ENCODE measurements at places on chromosomes 3 and 15.

DNA sequence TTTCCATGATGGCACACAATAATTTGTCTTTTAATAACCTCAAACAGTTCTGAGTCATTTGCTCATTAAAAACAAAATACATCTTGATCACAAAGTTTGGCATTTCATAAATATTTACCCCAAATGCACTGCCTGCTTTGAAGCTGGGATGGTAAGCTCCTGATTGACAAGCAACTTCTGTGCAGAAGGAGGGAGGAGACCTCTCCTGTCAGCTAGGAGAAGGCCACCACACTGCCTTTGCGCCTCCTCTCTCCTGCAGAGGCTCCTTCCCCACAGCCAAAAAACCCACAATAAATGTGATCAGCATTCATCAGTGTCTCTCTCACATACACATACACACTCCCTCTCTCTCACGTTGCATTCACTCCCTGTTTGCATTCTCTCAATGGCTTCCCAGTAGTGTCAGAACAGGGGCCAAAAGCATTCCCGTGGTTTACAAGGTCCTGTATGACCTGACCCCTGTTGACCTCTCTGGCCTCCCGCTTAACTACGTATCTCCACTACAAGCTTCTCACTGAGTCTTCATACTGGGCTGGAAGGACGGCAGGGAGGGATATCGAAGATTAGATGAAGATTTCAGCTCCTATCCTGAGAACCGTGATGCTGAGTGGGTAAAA lies 216.4 kb downstream of the FOXP1 start:
- no peak for DNase-seq

DNA sequence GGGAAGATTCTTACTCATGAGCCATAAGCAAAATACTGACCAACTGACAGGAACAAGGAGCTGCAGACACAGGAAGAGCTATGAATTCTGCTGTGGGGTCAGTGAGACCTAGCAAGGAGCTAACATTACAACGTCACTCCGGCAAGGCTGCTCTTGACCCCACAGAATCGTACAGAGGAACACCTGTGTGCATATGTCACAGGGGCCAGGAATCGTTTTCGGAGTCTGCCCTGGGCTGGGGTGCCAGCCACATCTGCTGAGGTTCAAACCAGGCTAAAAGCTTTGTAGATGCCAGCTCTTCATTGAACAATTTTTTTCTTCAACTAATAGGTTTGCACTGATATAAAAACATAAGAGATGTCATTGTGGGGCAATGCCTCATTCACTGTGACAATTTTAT lies 82.6 kb downstream of the LRRK1 start:
- no peak for DNase-seq

- no peak for DNase-seq
Observed at GRCh38 chr15:101810456-101810855, 1.5 kb upstream of the OR4F15 start.

DNA sequence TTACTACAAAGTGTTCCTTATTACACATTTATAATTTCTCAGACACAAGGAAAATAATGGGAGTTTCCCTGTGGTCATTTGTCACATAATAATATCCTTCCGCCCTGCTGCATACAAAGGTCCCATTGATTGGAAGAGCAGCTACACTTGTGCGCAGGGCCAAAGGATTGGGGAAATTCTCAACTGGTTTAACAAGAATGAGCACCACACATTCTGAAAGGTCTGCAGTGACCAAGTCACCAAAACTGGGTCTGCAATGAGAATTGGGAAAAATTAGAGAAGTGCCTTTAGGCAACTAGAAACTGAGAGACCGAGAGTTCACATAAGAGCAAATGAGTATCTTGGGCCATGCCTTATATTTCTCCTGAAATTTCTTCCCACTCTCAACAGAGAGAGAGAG lies 98.2 kb upstream of the NR2F2 start:
- no peak for DNase-seq

DNA sequence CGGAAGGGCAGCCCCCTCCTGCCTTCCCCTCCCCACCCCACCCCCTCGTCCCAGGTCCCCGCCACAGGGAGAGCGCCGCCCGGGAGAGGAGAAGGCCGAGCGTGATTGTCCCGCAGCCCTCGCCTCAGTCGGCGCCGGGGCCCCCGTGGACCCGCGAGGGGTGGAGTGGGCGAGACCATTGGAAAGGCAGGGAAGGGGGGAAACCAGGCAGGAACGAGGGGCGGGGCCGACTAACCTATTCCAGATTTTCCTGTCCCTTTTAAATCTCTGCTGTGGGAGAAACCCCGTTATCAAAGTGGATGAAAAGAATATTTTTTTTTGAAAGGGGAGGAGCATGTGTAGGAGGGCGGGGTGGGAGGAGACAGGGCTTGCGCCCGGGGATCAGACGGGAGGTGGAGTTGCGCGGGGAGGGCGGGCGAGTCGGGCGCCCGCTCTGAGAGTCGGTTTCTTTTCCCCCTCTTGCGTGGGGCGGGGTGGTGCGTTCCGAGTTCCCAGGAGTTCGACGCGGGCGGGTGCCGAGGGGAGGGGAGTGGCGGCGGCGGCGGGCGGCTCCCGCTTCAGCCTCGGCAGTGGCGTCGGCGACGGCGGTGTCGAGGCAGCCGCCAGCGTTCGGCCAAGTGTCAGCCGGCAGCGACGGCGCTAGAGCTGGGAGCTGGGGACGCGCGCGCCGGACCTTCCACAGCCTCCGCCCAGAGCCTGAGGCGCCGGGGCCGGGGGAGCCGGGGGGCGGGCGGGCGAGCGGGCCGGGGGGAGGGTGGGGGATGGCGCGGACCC lies at the start of gene NECTIN3:
TSS of gene NECTIN3 (plus strand) at position 560 of the 774 bp plus-strand sequence. CDS start at position 762, 202 bp downstream.
- DNase-seq = peak; percentile 79

GRCh38 chr15:29094711-29095110 lies 174.9 kb downstream of the NSMCE3 start:
- no peak for DNase-seq

DNA sequence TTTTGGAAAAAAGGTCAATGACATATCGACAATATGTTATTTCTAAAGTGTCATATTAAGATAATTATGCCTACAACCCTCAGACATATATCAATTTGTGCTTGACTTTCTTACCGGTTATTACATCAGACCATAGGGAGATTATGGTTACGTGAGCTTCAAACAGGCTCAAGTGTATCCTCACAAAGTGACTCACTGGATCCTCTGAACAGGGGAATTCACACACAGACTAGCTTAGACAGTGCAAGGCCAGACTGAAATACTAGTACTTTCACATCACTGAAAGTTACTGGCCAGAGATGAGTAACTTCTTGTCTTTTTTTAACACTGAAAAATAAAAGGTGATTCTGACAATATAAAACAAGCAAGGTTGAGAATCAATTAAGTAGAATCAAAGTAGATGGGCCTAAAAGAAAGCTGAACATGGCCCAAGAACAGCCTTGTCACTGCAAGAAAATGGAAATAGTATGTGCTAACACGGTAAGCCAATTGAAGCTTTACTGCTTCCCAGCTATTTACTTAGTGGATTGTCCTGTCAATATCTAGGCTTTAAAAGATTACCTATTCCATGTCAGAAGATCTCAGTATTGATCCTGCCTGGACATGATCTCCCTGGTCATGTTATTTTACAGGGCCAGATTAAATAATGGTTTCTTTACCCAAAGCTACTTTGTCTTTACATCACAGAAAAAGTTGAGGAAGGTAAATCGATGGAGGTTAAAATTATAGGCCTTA lies 848.6 kb downstream of the ROBO1 start:
- DNase-seq = no peak

GRCh38 chr3:139122221-139122581 lies 77.5 kb upstream of the PRR23C start:
- DNase-seq = no peak

DNA sequence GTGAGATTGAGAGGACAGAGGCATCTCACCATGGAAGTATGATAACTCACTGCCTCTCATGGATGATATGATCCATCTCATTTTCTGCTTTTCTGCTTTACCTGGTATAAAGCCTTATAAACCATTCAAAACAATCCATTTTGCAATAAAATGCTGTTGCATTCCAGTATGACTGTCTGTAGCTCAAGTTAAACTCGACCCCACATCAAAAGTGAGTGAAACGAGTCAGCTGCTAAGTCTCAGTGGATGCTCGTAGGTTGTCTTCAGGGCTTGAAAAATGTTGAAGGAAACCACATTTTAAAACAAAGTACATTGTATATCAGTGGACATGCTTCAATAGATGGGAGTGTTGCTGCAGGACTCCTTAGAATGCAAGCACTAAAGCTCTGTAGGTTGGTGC lies 839.0 kb downstream of the TUSC7 start:
- DNase-seq = no peak

- DNase-seq = no peak
Observed at GRCh38 chr15:54410481-54410880, 432.2 kb downstream of the UNC13C start.

GRCh38 chr15:60480149-60480548 lies 1.2 kb upstream of the ICE2 start:
- peak; percentile 22 for DNase-seq

DNA sequence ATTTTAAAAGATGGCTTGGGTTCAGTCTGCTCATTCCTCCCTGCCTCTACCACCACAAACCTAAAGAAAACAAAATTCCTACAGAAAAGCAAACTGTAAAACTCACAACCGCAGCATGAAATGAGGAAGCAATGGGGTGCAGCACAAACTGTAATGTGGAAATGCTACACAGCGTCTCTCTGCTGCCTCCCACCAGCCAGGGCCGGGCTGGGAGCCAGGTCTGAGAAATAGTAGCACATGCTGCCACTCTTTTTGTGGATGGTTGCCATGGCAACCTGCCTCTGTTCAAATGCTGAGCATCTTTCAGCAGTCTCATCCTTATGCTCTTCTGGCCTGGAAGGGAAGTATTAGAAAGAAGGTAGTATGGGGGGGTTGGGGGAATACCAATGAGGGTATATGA lies 55.4 kb downstream of the EOMES start:
- DNase-seq = no peak

GRCh38 chr3:426072-426471 lies 229.5 kb downstream of the CHL1 start:
- no peak for DNase-seq

- peak; percentile 15 for DNase-seq
Observed at GRCh38 chr3:157493627-157494550, 9.3 kb downstream of the VEPH1 start.

DNA sequence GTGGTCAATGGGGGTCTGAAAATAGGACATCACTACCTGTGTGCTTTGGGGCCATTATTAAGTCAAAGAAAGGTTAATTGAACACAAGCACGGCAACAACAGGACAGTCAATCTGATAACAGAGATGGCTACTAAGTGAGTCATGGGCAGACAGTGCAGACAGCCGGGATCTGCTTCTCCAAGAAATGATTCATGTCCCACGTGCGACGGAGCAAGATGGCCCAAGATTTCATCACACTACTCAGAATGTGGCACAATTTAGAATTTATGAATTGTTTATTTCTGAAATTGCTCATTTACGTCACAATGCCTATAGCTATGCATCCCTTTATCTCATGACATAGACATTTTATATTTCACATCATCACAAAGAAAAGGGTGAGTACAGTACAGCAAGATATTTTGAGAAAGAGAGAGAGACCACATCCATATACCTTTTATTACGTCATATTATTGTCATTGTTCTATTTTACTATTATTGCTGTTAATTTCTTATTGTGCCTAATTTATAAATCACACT lies 770.6 kb upstream of the NR2F2 start:
- DNase-seq = no peak

- DNase-seq = no peak
Observed at GRCh38 chr3:65573548-65574116, 465.1 kb downstream of the MAGI1 start.

GRCh38 chr15:33218071-33218491 lies 23.6 kb upstream of the FMN1 start:
- DNase-seq = no peak

- DNase-seq = no peak
Observed at GRCh38 chr3:27678234-27678633, 43.9 kb downstream of the EOMES start.

- no peak for DNase-seq
Observed at GRCh38 chr3:195001961-195002861, 268.7 kb downstream of the XXYLT1 start.

DNA sequence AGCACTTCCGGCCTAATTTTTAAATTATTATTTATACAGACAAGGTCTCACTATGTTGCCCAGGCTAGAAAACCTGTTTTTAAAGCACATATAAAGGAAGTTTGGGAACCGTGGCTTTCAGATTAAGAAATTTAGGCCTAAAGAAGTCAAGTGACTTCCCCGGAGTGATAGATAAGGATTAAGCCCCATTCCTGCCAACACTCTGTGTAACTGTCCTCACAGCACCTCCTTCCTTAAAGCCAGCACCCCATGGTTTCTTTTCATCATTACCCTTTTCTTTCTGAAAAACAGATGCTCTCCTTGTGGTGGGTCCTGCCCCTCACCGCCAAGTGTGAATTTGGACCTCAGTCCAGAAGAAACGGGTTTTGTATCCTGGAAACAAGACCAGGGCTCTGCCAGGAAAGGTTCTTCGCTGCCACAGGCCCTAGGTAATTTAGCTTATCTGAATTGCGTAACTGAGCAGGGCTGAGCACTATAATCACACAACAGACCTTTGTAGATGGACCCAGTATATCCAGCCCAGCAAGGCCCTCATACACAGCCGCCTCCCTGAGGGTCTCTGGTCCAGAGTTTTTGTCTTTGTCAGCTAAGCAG lies 231.3 kb downstream of the PLCL2 start:
- DNase-seq = no peak

Data from activated CD4-positive, alpha-beta T cell treated with anti-CD3 and anti-CD28 coated beads, Interleukin-2, Interleukin-4, amounts not matched to agents 100 ng/mL and 50 ng/mL, durations not matched to agents 16 hours and 8 hours (primary cell).